ENCODE measurements at places on chromosomes 7 and 10.

DNA sequence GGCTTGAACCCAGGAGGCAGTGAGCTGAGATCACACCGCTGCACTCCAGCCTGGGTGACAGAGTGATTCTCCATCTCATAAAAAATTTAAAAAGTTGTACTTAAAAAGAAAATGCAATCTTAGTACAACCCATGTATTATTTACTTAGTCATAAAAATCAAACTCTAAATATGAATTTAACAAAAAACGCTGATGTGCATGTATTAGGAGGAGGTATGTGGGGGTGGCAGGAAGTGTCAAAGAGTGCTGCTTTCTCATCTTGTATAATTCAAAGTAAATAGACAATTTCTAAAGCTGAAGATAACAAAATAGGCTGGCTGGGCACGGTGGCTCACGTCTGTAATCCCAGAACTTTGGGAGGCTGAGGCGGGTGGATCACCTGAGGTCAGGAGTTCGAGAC is 81.0 kb upstream of the NRBF2 start:
- DNase-seq, result no peak

DNA sequence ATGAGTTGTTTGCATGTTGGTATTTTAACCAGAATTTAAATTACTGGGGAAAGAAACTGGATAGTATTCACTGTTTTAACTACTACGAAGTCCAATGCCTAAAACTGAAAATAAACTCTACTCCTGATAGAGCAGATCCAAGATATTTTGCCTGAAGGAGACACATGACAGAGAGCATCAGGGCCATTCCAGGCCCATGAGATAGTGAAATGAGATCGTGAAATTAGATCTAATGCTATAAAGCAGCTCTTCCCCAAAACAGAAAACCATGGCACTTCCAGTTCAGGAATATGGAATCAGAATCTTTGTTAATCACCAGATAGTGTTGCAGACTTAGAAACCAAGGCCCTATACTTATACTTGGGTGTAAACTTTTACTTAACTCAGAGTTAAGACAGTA is 124.3 kb upstream of the CACNA2D1 start:
- no peak for DNase-seq

GRCh38 chr7:54811846-54812254 is 52.8 kb upstream of the SEC61G start:
- DNase-seq, result no peak

DNA sequence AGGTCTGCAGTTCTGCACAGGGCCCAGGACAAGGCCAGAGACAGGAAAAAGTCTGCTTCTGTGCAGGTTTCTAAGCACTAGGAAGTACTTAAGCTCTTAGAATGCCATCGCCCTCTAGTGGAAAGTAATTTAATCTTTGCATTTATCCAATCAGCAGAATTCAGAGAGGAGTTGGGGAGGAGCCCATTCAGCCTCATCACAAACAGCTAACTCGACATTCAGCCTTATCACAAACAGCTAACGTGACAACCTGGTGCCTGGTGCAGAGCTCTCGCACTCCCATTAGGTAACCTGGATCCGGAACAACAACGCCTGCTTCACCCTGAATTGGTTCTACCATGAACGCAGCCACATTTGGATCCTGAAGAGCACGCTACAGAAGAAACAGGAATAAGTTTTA is 15.2 kb downstream of the OAT start:
- DNase-seq, result peak; percentile 81

- DNase-seq, result no peak
These were observed 30.0 kb downstream of the AGR3 start for GRCh38 chr7:16851829-16852228.

- no peak for DNase-seq
These were observed 2.3 kb upstream of the MIOS start for GRCh38 chr7:7564323-7564780.

- no peak for DNase-seq
These were observed 570.9 kb downstream of the INHBA start for GRCh38 chr7:41131956-41132355.

DNA sequence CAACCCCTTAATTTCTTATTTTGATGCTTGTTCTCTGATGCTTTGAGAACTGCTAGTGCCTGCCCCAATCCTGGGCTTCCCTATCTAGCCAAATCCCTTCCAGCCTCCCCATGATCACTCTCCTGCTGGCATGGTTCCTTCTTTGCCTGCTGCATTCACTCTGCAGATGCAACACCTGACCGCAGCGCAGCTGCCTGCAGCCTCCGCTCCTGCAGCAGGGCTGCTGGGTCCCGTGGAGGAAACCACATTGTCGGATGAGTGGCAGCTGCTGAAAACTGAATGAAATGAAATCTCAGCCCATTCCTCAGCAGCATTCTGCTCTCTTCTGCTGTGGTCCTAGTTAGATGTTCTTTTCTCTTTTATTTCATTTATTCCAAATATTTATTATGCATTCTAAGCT is 320.3 kb downstream of the CCDC3 start:
- no peak for DNase-seq

DNA sequence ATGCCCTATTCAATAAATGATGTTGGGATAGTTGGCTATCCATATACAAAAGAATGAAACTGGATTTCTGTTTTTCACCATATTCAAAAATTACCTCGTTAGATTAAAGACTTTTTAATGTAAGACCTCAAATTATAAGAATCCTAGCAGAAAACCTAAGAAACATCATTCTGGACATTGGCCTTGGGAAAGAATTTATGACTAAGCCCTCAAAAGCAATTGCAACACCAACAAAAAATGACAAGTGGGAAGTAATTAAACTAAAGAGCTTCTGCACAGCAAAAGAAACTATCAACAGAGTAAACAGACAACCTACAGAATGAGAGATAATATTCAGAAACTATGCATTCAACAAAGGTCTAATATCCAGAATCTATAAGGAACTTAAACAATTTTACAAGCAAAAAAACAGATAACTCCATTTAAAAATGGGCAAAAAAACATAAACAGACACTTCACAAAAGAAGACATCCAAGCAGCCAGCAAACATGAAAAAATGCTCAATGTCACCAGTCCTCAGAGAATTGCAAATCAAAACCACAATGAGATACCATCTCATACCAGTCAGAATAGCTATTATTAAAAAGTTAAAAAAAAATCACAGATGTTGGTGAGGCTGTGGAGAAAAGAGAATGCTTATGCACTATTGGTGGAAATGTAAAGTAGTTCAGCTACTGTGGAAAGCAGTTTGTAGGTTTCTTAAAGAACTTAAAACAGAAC is 309.8 kb downstream of the AHR start:
- DNase-seq, result no peak

- no peak for DNase-seq
These were observed 19.4 kb downstream of the KAZALD1 start for GRCh38 chr10:101080933-101081931.

GRCh38 chr10:113866551-113867394 is 12.3 kb downstream of the NHLRC2 start:
- no peak for DNase-seq

DNA sequence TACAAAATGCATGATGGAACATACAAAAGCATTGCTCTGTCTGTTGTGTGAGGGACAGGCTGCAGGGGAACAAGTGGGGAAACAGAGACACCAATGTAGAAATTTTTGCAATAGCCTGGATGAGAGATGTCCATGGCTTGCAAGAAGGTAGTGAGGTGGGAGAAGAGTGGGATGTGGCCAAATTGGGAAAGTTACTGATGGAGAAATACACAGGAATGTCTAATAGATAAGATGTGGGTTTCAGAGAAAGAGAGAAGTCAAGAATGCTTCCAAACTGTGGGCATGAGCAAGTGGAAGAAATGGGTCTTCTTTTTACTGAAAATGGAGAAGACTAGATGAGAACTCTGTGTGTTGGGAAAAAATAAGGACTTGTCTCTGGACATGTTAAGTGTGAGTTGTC is 592.7 kb downstream of the TNS3 start:
- no peak for DNase-seq

- DNase-seq, result no peak
These were observed 78.0 kb upstream of the MACROH2A2 start for GRCh38 chr10:69974551-69975155.

DNA sequence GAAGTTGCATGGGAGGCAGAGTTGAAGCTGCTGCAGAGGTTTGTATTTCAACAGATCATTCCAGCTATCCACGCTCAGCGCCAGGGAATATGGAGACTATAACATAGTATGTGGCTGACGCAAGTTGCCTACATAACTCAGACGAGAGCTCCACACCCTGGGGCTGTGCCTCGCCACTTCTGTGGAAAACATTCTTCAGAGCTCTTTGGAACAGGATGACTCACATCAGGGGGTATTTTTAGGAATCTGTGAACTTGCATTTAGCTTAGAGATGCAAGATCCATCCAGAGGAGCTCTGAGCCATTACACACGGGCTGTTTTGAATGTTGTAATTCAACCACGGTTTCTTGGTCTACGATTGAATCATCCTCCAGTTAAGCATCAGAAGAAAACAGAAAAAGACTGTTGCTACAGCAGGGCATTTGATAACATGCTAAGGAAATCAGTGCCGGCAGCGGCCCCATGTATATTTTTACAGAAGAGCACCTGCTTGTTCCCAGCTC is 481.5 kb upstream of the AKR1E2 start:
- DNase-seq, result no peak

GRCh38 chr10:33460505-33461294 is 126.2 kb upstream of the NRP1 start:
- no peak for DNase-seq

DNA sequence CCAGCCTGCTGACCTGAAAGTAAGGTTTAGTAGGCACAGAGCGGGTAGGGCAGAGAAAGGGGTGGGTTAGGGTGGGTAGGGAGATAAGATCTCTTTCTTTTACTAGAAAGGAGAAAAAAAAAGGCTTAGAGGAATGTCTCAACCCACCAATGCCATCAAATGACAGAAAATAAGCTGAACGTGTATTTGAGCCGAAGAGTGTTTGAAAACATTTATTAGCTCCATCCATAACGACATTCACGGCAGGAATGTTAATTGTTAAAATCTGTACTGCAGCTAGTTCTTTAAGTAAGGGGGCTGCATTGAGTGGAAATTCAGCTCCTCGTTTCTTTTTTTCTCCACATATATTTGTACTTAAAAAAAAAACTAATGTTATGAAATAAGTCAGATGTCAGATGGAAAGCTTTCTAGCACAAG is 63.7 kb upstream of the ARID5B start:
- no peak for DNase-seq

GRCh38 chr10:125548878-125549277 is 134.1 kb downstream of the TEX36 start:
- no peak for DNase-seq

DNA sequence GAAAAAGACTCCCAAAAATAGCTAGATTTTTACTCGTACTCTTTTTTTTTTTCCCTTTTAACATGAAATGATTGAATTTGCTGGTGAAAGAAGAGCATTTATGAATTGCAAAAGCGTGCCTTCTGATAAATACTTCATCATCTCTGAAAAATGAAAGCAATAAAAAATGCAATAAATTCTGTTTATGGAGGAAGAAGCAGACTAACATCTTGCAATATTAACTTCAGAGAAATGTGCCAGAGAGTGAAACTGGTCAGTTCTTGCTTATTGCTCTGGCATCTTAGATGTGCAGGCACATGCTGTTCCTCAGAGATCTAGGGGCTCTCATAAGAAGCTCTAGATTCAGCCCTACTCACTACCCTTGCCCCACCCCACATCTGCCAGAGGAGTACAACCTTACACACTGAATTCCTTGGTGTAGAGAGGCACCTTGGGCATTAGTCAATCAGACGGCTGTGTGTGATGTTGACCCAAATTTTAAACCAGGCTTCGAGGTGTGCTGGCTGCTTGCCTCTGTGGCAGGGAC is 891.1 kb upstream of the GHITM start:
- no peak for DNase-seq

GRCh38 chr10:21130683-21131442 is 233.8 kb upstream of the NEBL start:
- DNase-seq, result no peak

DNA sequence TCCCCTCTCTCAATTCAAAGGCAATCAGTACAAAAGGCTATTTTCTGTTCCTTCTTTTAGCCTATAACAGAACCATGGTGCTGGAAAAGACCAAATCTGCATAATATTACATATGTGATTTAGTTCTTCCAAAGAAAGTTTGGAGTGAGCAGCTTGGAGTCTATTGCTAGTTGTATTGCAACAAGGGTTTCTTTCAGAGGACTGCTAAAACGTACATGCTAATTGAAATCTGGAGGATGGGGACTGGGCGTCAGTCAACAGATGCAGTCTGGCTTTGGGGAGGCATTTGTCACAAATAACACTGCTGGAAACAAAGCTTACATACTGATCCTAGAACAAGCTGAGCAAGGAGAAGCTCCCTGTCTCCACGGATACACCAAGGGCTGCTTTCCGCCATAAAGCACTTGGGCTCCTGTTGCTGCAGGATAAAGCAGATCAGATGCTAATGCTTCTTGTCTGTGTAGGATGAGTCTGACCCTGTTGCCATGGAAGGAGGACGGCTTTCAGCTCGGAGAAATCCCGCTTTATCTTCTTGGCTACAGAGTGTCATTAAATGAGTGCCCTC is 883.5 kb downstream of the SORCS1 start:
- no peak for DNase-seq

DNA sequence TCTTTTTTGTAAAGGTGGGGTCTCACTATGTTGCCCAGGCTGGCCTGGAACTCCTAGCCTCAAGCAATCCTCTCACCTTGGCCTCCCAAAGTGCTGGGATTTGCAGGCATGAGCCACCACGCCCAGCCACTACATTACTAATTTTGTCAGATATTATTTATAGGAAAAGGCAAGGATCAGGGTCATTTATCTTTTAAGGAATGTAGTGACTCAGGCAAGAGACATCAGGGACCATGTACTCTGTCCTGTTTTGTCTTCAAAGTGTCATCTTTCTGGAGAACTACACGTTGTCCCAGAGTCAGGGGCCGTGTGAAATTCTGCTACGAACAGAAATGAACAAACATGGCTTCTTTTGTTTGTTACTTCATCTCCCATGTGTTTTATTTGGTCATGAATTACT is 105.3 kb downstream of the NPTX2 start:
- no peak for DNase-seq

DNA sequence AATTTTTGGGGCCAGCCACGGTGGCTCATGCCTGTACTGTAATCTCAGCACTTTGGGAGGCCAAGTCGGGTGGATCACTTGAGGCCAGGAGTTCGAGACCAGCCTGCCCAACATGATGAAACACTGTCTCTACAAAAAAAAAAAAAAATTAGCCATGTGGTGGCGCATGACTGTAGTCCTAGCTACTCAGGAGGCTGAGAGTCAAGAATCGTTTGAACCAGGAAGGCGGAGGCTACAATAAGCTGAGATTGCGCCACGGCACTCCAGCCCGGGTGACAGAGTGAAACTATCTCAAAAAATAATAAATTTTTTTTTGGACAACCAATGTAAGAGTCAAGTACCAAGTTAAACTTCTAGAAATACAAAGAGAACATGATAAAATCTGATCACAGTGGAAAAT is 164.6 kb downstream of the AVL9 start:
- no peak for DNase-seq

Data from iPS DF 6.9 (cell line).